GM19239 (cell line): ENCODE measurements at places on chromosomes 7 and 10.

DNA sequence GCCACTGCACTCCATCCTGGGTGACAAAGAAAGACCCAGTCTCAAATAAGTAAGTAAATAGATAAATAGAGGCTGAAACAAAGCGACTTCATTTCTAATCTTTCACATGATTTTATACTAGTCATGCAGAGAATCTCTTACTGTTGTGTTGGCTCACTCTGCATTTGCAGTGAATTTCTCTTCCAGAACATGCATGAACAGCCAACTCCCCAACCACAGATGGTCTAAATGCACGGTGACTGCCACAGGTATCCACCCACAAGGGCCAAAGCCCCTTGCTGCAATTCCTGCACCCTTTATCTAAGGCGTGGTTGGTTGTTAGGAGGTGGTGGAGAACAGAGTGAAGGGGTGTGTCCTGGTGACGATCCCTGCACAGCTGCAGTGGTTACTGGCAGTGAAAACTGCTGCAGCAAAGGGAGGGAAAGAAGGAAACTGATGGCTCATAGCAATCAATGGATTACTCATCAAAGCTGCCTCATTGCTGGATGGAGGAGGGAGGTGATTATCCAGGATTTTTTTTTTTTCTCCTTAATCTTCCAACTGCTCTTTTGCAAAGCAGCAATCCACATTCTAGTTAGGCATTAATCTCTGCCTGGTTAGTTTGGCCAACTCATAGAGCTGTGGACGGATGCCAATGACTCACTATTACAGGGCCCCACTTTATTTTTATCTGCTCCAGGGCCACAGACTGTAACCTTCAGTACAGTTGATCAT, 50.6 kb downstream of the PRTFDC1 start:
- DNase-seq, result peak; percentile 20

DNA sequence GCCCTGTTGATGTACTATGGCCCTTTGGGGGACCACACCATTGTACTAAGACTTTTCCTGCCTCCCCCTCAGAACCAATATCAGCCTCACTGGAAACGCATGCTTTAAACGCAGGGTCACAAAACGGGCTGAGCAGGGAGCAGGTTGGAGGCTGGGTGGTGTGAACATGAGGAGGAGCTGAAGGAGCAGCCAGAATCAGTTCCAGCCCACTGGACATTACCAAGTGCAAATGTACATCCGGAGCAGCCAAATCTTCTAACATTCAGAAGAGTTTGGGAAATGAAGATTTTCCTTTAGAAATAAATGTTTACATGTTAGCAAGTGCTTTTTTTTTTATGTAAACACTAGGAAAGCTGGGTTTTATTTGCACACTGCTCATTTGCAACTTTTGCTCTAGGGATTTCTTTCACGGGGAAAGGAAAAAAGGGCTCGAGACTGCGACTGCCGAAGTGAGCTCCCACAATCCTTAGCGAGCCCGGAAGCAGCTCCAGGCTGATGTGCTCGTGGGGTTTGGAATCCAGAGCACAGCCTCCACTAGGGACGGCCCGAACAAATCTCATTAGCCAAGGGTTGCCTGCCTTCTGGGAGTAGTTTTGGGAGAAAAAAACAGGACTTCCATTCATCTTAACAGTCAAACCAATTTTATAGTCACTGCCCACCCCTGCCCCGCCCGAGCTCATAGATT, 108.0 kb upstream of the YAE1 start:
- no peak for DNase-seq

- DNase-seq, result no peak
These were observed 1.2 kb downstream of the BAG3 start for GRCh38 chr10:119652361-119652730.

- no peak for DNase-seq
These were observed 40.7 kb downstream of the JAKMIP3 start for GRCh38 chr10:132106431-132106830.

- no peak for DNase-seq
These were observed 725.4 kb downstream of the INHBA start for GRCh38 chr7:40977533-40977932.

GRCh38 chr7:80922253-80923049, 3.6 kb upstream of the SEMA3C start:
- no peak for DNase-seq
